ENCODE measurements at places on chromosomes 3 and 15.

DNA sequence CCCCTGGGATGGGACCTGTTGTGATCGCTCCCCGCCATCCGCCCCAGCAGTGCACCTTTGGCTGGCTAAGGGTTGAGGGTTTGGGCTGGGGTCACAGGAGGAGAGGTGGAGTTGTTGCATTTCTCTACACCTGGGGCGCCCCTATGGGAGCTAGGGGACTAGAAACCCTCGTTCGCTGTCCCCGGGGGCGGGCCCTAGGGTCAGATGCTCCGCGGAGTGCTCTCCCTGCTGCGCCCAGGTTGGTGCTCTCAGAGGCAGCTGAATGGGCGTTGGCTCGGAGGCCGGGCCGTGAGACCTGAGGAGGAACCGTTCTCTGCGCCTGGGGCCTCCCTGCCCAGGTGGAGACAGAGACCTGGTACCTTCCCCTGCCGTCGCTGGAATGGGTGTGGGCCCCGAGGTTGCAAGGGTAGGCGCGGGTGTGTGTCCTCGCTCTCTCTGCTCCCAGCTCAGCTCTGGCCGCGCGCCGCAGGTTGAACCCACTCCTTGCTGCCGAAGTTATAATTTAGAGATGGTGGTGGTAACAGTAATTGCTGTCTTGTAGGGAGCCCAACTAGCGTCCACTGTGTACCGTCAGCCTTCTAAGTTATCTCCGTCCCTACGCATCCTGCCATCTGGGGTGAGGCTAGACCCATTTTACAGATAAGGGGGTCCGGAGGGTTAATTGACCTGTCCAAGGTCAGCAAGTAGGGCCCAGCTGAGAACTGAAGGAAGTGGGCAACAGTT, 965 bp downstream of the FLNB start:
- peak; percentile 9 for DNase-seq

DNA sequence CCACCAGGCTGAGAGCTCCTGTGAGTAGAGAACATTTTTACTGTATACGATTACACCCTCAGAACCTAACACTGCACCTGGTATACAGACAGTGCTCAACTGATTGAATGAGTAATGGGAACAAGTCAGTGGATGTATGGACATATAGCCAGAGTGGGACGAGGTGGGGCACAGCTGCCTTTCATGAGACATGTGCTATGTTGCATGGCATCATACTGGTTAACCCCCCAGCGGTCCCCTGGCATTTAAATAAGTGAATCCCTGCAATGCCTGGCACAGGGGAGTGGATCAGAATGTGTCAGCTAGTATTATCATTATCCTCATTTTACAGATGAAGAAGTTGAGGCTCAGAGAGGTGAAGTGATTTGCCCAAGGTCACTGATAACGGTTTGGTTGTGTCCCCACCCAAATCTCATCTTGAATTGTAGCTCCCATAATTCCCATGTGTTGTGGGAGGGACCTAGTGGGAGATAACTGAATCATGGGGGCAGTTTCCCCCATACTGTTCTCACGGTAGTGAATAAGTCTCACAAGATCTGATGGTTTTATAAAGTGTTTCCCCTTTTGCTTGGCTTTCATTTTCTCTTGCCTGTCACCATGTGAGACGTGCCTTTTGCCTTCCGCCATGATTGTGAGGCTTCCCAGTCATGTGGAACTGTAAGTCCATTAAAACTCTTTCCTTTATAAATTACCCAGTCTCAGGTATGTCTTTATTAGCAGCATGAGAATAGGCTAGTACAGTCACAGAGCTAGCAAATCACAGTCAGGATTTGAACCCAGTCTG, 56.0 kb upstream of the ATP2B2 start:
- no peak for DNase-seq

GRCh38 chr3:113791381-113791780, 44.5 kb downstream of the ATP6V1A start:
- no peak for DNase-seq

DNA sequence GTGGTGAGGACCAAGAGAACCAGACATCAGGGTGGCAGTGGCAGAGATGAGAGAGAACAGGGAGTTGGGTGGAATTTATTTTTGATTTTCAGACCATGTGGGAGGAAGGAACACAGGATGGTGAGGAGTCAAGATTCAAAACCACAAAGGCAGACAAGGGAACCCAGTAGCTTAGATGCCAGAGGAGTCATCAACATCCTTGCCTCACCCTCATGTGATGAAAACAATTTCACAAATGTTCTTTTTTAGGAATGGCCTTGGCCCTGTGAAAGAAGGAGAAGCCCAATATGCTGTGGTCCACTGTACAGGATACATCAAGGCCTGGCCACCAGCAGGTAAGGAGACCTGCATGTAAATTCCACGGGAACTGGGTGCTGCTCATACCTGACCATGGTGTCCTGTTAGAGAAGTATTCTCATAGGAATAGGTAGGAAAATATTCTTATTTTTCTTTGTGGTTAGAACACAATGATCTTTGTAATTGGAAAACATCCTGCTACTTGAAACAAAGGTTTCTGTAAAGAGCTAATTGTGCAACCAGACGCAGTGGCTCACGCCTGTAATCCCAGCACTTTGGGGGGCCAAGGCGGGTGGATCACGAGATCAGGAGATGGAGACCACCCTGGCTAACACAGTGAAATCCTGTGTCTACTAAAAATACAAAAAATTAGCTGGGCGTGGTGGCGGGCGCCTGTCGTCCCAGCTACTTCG, 110.0 kb downstream of the ARNT2 start:
- DNase-seq, result no peak

- no peak for DNase-seq
These were observed 35.7 kb downstream of the CCDC80 start for GRCh38 chr3:112605285-112605684.

DNA sequence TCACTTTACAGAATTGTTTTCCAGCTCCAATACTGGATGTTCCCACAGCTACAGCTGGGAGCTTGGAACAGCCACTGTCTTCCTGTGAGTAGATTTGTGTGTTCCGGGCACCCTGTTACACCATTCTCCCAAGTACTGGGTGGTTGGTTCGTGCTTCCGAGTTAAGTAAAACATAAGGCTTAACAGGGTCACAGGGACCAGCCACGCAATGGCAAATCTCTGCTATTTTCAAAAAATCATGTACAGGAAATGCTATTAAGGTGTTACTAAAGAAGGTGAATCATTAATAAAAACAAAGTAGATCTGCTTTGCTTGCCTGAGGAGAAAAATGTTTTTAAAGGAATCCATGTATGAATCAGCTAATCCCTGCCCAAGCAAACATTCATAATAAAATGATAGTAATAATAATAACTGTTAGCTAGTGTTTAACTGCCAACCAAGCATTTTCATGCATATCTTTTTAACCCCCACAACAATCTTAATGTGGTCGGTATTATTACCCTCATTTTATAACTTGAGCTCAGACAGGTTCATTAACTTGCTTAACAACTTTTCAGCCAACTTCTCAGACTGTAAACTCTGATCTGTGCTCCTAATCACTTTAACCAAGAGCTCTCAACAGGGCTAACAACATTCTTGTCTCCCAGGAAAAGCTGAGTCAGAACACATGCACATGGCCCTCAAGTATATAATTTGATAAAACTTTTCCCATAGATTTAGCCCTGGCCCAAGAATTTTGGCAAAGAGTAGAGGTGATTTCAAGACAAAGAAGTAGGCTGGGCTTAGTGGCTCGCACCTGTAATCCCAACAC, 2.7 kb upstream of the C2CD4A start:
- no peak for DNase-seq

DNA sequence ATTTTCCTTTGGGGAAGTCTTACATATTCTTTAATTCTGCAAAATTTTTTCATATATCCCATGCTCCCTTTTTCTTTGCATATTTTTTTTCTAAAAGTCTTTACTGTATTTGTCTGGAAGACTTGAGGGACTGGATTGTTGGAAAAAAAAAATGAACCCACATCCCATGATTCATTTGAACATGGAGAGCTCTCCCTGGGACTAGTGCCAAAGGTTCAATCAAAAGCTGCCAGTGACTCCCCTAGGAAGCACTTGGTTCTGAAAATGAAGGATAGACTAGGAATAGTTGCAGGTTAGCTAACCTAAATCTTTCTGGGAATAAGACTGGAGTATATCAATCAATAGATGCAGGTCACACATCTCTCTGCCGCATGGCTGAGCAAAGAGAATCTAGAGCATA, 16.4 kb upstream of the BNC1 start:
- DNase-seq, result no peak

DNA sequence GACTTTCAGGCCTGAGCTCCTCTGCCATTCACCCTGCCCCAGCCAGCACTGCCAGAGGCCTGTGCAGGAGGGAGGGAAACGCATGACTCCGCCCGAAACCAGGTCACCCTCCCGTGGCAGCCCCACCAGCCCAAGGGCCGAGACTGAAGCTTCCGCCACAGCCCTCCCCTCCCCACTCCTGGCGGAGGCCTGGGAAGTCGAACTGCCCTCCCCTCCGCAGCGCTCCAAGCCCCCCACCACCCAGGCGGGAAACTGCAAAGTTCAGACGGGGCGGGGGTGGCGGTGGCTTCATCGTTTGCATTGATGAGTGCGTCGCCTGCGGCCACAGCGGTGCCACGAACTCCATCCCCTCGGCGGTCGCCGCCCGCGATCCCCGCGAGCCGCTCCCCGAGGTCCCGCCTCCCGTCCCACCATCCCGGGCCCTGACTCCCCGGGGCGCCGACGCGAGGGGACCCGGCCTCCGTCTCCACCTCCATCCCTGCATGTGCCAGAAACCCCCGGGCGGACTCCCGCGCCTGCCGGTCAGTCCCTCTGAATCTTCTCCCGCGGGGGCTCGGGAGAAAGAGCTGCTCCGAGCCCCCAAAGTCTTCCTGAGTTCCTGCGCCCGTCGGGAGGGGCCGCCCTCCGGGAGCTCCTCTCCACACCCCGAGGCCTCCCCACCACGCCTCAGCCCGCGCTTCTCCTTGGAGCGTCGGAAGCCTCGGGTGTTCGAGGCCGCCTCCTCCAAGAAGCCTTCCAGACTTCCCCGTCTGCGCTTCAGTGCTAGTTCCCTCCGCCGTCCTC, 698 bp downstream of the MELTF start:
- no peak for DNase-seq

Data from activated CD4-positive, CD25-positive, alpha-beta regulatory T cell (primary cell).